ENCODE measurements at places on chromosomes 4 and X.

GRCh38 chr4:43816116-43816515, 632.5 kb downstream of the KCTD8 start:
- DNase-seq: no peak

GRCh38 chr4:154421618-154422017, 70.0 kb downstream of the DCHS2 start:
- DNase-seq: no peak

- DNase-seq: no peak
Observed at GRCh38 chrX:68570598-68570997, 71.7 kb downstream of the YIPF6 start.

DNA sequence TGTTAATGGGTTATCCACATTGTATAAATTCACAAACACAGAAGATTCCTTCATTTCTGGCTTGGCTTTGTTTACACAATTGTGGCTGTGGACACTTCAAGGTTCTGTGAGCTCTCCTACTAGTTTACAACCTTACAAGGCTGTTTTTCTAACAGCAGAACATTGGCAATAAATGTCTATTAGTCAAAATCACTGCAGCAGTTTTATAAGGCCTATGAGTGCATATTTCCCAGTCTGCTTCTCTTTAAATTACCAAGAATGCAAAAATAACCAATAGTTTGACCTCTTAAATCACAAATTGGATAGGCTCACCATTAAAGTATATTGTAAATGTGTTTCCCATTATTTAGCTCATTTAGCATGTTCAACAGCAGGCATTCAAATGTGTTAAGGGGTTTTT, 239.2 kb downstream of the DKK2 start:
- DNase-seq: no peak

GRCh38 chr4:21790438-21791029, 158.0 kb downstream of the KCNIP4 start:
- no peak for DNase-seq

GRCh38 chr4:41299486-41299885, 42.8 kb downstream of the UCHL1 start:
- no peak for DNase-seq

DNA sequence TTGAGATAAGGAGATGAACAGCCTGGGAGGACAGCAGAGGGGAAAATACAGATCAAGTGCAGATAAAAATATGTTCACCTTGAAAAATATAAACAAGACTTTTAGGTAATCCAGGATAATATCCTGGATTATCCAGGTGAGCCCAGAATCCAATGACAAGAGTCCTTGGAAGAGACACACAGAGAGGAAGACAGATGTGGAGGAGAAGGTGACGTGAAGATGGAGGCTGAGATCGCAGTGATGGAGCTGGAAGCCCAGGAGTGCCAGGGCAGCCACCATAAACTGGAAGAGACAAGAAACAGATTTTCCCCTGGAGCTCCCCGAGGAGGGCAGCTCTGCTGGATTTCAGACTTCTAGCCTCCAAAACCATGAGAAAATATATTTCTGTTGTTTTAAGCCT, 230.7 kb downstream of the UNC5C start:
- no peak for DNase-seq

- DNase-seq: no peak
Observed at GRCh38 chrX:40485102-40485826, 95.5 kb upstream of the ATP6AP2 start.

GRCh38 chr4:159248384-159249178, 145.7 kb downstream of the RAPGEF2 start:
- DNase-seq: no peak

- no peak for DNase-seq
Observed at GRCh38 chrX:19543951-19544381, 28.7 kb upstream of the MAP3K15 start.

GRCh38 chr4:108762559-108763225, at the start of gene ETNPPL:
Gene ETNPPL (minus strand): TSS chr4:108763053. CDS start chr4:108762898, 155 bp downstream.
- no peak for DNase-seq

DNA sequence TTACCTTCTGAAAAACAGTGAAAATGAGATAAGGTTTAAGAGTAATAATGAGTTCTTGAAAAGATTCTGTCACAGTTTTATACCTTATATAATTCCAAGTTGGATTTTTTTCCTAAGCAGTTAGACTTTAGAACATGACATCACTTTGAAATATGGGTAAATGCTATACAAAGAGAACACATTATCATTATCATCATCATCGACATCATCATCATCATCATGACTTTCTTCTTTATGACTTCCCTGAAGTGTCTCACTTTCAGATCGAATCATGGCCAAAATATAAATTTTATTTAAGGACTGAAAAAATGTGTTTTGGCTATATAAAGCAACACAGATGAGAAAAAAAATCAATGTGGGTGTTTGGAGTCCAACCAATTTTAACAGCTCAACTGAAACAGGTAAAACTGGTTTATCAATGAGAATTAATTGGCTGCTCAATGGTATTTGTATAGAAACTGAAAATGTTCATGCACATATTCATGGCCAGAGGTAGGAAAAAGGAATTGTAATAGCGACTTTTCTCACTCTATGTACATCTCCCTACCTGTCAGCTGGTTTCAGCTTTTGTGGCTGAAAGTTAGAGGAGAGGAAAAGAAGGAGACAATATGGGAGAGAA, 243.1 kb upstream of the GPC4 start:
- no peak for DNase-seq

GRCh38 chr4:103895876-103896465, 176.2 kb upstream of the TACR3 start:
- no peak for DNase-seq

- DNase-seq: no peak
Observed at GRCh38 chr4:20423420-20423819, 171.7 kb downstream of the SLIT2 start.

DNA sequence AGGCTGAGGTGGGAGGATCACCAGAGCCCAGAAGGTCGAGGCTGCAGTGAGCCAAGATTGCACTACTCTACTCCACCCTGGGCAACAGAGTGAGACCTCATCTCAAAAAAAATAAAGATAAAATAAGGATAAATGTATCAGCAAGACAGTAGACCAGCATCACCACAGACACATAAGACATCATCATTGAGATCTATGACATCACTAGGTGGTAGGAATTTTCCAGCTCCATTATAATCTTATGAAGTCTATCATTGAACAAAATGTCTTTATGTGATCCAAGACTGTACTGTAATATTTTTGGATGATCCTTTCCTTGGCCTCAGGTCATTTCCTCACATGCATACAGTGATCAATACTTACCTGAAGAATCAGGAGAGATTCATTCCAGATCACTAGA, 8.3 kb upstream of the FAM200B start:
- DNase-seq: no peak

GRCh38 chrX:112784692-112785091, 55.9 kb downstream of the AMOT start:
- no peak for DNase-seq

DNA sequence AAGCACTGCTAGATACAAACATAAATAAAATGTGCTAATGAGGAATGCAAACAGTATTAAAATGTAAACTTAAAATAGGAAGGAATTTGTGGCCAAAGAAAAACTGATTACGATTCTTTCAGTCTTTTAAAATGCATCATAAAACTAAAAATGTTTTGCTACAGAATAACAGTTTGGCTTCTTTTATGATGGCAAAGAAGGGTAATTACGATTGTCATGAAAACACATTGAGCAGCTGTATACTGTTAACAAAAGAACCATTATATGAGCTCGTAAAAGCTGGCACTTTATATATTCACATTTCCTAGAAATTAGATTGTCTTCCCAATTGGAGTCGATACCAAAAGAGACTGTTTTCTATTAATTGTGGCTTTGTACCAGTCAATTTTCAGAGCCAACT, 290.4 kb downstream of the NR3C2 start:
- no peak for DNase-seq

All from stimulated activated CD4-positive, alpha-beta T cell treated with anti-CD3 and anti-CD28 coated beads, Interleukin-12 subunit alpha, Interleukin-12 subunit beta, amount 100 ng/mL, for 48 hours (primary cell).